ENCODE measurements at places on chromosomes 11 and 22.

DNA sequence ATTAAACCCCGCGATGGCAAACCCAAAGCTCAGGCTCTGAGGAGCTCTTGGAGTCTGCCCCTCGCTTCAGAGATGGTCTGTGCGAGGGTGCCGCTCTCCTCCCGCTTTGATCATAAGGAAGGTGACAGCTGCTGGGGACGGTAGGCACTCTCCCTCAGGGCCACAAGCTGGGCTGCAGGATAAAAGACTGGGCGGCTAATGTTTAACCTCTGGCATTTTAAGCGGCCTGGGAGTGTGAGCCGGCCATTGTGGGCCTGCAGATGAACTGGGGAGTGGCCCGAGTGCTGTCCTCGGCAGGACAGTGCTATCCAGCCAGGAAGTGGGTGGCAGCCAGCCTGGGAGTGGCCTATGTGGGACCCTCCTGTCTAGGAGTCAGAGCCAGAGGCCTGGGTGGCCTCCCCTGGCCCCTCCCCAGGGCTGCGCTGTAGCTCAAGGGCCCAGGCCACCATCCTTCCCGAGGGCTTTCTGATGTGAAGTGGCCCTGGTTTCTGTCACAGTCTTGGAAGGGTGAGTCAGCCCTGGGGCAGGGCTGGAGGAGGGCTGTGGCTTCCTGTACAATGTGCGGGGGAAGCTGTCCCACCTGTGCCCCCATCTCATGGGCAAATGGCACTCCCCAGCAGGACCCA lies 58.7 kb upstream of the PRODH start:
- DNase-seq = no peak

DNA sequence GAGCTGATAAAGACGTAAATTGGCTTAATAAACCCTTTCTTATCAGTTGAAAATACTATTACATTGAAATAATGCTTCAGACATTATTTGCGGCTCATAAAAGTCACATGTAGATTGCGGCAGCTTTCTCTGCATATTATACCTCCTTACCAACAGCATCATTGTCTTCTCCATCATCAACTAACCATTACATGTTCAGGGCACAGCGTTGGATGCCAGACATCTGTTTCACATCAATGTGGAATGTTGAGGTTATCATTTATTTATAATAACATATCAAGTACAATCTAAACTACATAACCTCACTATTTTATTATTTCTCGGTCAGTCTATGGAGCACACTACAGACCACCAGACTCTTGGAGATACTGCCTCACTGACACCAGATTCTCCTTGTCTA lies 573.8 kb upstream of the FAT3 start:
- no peak for DNase-seq

DNA sequence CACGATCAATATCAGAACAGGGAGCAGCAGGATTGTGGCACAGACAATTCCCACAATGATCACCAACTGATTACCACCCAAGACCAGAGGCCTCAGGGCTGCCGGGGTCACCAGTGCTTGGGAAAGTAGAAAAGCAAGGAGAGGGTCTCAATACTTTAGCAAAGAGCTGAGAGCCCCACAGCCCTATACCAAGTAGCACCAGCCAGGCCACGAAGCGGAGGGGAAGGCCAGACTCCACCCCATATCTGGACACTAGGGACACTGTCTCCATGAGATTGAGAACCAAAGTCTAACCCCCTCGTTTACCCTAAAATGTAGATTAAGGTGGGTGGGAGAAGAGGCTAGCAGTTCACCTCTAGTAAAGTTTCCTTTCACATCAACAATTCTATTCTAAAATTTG lies 24.1 kb upstream of the SCN2B start:
- DNase-seq = no peak

- DNase-seq = no peak
Observed at GRCh38 chr22:20037419-20037818, 16.5 kb downstream of the TANGO2 start.

DNA sequence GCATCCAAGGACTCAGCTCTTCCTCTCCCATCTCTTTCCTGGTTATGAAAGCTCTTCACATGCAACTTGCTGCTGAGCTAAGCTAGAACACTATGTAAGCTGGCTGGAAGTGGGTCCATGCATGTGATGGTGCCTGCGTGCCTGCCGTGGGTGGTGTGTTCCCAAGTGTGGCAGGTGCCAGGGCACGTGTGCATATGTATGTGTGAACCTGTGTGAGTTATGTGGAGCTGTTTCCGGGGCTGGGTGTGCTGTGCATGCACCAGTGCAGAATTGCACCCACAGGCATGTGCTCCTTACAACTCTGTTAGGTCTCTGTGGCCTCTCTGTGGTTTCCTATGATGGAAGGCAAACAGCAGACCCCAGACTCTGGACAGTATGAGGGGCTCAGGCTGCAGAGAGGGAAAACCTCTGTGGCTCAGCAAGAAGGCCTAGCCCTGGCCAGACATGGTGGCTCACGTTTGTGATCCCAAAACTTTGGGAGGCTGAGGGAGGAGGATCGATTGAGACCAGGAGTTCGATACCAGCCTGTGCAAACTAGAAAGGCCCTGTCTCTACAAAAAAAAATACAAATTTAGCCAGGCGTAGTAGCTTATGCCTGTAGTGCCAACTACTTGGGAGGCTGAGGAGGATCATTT lies 4.1 kb upstream of the P2RY6 start:
- no peak for DNase-seq

DNA sequence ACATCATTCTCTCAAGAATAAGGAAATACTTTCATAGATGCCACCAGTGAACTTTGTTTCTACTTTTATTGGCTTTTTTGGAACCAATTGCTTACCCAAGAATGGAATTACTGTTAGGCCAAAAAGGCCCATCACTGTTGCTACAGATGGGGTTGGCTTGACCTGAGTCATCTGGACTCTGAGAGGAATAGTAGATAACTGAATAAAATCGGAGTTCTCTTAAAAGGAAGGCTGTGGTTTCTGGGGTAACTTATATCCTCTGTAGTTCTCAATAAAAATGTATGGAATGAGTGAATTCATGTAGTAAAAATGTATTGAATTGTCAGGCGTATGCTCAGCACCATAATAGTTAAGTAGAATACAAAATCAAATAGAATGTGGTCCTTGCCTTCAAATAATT lies 56.6 kb downstream of the ARHGEF12 start:
- DNase-seq = no peak

DNA sequence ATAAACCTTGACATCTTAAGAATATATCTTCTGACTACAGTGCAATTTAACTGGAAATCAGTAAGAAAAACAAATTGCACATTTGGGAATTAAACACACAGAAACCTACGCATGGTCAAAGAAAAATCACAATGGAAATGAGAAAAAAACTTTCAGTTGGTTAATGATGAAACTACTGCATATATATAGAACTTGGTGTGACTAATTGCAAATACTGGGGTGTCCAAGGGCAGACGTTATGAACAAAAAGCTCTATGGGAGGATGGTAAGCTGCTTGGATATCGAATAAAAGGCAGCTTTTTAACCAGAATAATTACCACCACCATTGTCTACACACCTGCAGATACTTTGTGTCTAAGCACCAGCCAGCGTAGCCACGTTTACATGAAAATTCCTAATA lies 791 bp downstream of the GDPD4 start:
- DNase-seq = no peak

DNA sequence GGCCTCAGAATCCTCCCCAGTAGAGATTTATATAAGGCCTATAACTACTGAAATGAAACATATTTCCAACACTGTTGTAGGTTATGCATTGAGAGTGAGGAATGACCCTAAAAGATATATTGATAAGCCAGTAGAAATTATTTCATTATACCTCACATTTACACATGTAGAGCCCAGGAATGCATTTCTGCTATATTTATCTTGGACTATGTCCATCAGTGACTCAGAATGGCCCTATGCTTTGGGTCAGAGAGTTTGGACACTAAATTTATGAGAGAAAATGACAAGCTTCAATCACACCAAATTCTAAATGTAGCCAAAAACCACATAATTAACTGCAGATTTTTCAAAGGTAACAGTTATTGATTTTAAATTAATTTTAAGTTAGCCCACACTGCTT lies 761.9 kb downstream of the DLG2 start:
- no peak for DNase-seq

DNA sequence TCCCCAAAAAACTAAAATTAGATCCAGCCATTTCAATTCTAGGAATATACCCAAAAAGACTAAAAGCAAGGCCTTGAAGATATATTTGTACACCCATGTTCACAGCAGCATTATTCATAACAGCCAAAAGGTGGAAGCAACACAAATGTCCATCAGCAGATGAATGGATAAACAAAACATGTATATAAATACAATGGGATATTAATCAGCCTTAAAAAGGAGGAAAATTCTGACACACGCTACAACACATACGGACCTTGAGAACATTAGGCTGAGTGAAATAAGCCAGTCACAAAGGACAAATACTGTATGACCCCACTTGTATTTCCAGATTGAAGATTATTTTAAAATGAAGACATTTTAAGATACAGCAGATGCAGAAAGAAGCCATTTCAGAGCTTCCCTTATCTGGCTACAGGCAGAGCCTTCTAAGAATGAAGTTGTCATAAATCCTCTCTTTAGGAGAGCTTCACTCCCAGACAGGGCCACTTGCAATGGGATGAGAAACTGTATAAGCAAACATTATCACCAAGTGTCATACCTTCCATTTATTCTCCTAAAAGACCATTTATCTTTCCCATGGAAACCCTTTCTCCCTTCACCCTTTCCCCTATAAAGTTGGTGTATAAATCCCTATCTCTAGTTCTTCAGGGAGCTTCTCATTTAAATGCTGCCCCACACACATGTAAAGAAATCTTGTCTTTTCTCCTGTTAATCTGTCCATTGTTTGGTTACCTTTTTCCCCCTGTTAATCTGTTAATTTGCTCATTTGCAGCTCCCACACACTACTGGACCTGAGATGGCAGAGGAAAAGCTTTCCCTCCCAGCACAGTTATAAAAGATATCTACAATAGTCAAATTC lies 19.3 kb upstream of the TOP3B start:
- no peak for DNase-seq

GRCh38 chr11:28366549-28367346 lies 258.6 kb downstream of the METTL15 start:
- no peak for DNase-seq

- DNase-seq = no peak
Observed at GRCh38 chr22:20671409-20672081, 102.4 kb upstream of the SERPIND1 start.

GRCh38 chr11:112566124-112566523 lies 305.5 kb upstream of the PLET1 start:
- DNase-seq = no peak

DNA sequence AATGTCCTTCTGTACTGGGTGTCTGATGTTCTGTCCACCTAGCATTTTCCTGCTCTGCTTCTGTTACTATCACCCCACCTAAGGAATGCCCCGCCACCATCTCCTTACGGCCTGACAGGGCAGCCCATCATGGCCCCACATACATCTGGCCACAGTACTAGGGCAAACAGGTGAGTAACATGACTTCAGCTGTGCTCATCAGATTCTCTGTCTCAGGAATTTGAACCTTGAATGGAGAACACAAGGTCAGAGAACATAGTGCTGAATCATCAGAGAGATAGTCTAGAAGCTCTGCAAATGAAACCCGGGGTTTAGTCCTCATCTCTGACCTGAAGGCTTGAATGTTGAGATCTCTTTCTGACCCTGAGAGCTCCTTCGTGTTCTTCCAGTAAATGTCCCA lies 32.4 kb downstream of the ZC3H12C start:
- DNase-seq = no peak

- no peak for DNase-seq
Observed at GRCh38 chr11:63765688-63766241, 2.8 kb downstream of the ZFTA start.

DNA sequence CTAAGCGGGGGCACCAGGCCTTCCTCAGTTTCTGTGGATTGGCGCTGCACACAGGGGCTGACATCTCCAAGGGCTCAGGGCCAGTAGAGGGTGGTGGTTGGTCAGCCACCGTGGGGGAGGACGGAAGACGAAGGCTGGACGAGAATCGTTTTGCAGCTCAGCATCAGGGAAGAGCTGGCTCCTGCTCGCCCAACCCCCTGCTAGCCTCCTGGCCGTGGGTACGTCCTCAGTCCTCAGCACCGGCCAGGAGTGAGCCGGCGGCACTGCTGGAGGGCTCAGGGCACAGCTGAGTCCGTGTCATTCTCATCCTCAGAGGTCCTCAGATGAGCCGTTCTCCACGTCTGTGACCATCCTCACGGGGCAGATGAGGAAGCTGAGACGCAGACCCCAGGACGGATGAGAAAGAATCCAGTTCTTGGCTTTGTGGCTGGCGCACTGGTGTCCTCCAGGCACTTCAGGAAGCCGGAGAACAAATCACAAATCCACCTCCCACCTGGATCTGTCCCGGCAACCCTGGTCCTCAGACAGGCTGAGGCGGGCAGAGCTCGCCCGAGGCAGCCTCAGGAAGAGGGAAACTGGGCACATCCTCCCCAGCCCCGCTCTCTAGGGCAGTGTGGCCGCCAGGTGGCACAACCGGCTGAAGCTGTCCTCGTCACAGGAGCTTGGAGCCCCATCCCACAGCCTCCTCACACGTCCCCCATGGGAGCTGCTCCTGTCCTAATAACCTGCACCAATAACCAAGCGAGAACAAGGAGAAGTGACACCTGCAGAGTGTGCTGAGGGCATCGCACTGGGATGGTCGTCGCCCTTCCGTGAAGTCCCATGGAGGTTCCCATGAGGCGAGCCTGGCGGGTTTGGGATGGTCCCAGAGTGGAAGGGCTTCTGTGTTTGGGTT lies 393.7 kb downstream of the BRD1 start:
- DNase-seq = no peak

DNA sequence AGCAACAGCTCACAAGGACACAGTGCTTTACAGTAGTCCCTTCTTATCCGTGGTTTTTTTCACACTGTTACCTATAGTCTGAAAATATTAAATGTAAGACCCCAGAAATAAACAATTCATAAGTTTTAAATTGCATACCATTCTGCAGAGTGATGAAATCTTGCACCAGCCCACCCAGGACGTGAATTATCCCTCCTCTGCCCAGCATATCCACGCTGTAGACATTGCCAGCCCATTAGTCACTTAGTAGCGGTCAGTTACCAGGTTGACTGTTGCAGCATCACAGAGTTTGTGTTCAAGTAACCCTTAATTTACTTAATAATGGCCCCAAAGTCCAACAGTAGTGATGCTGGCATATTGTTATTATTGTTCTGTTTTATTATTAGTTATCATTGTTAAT lies 3.6 kb downstream of the CLTCL1 start:
- DNase-seq = no peak

- DNase-seq = no peak
Observed at GRCh38 chr22:29198240-29198639, 7.5 kb upstream of the EMID1 start.

Measured in stimulated activated CD4-positive, alpha-beta T cell treated with anti-CD3 and anti-CD28 coated beads, Interleukin-1b, Interleukin-23, amount 100 ng/mL, for 1 hour (primary cell).